ENCODE measurements at places on chromosomes 12 and 14.

DNA sequence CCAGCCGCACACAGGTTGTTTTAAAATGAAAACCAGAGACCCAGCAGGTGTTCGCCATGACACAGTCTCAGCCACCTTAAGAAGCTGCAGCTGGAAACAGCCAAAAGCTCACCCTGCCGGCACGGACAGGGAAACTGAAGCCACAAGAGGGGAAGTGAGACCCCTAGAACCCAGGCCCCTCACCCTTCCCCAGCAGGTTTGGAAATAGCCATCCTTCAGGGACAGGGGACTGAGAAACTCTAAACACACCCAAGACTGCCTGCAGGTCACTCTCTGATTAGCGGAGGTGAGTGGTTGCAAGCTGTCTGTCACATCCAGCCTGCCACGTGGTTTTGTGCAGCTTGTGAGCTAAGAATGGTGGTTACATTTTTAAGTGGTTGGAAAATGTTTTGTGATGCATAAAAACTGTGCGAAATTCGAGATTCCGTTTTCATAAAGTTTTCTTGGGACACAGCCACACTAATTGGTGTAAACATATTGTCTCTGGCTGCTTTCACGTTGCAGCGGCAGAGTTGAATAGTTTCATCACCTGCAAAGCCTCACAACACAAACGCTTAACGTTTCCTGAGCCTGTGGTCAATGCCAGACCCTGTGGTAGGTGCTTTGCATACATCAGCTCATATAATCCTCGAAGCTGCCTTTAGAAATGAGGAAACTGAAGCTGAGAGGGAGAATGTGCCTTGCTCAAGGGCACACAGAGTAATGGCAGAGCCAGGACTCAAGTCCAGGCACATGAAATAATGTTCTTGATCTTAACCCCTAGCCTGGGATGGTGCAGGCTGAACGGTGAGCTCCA lies 1.7 kb upstream of the SELPLG start:
- peak; percentile 79 for DNase-seq

DNA sequence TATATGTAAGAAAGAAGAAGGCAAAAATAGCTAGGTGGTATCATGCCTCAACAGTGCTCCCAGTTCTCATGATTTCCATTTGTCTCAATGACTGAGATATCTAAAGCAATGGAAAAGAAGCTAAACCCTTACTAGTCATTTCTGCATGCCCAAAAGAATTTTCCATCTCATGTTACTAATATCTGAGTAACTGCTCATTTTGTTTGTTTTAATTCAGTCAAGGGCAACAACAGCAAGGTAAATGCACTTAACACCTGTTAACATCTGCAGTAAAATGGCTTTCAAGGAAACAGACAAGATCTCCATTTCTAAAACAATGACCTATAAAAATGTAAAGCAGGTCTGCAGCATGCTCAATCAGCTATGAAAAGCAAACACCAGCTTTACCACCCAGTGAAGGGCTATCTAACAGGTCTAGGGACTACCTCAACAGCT lies 19.4 kb upstream of the SELPLG start:
- no peak for DNase-seq

- DNase-seq, result peak; percentile 76
Observed at GRCh38 chr12:31876568-31877424, 82.4 kb upstream of the RESF1 start.

DNA sequence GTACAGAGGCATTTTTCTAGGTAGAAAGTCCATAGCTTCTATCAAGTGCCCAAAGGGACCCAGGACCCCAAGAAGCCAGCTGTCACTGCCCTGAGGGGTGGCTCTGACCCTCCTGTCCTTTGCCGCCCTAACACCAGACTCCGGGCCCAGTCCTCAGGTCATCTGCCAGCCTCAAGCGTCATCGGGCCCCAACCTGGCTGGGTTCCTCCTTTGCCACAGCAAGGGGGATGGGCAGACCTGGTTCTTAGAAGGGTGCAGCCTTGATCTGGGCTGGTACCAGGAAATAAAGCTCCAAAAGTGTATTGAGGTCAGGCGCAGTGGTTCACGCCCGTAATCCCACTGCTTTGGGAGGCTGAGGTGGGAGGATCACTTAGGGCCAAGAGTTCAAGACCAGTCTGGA lies 27.1 kb upstream of the FAM222A start:
- no peak for DNase-seq

DNA sequence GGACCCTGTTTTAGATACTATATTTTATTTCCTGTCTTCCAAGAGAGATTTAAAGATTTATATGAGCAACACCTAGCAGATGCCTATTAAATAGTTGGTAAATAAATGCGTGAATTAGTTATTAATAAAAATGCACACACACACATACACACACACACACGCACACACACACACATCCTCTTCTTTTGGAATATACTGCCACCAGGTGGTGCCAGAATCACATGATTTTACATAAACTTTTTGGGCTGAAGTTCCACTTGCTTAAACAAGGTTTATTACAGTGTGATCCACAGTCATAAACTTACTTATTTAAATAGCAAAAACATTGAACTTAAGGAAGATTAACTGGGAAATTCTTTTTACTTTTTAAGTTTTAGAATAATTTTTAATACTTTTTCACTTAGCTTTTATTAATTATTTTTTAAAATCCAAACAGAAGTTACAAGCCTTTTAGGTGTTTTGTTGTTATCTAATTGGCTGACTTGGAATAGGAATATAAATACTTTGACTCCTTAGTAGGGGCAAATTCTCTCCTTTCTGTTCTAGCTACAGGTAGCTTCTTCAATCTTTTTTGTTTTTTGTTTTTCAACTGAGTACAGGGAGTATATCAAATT lies 17.5 kb downstream of the RAD51B start:
- peak; percentile 53 for DNase-seq

- DNase-seq, result no peak
Observed at GRCh38 chr14:36091096-36091495, 85.4 kb downstream of the PTCSC3 start.

- no peak for DNase-seq
Observed at GRCh38 chr14:42057111-42057510, 450.4 kb downstream of the LRFN5 start.

- DNase-seq, result no peak
Observed at GRCh38 chr12:99170037-99170436, 477.5 kb upstream of the GARIN6 start.

GRCh38 chr14:97571201-97571600 lies 774.0 kb downstream of the VRK1 start:
- no peak for DNase-seq

DNA sequence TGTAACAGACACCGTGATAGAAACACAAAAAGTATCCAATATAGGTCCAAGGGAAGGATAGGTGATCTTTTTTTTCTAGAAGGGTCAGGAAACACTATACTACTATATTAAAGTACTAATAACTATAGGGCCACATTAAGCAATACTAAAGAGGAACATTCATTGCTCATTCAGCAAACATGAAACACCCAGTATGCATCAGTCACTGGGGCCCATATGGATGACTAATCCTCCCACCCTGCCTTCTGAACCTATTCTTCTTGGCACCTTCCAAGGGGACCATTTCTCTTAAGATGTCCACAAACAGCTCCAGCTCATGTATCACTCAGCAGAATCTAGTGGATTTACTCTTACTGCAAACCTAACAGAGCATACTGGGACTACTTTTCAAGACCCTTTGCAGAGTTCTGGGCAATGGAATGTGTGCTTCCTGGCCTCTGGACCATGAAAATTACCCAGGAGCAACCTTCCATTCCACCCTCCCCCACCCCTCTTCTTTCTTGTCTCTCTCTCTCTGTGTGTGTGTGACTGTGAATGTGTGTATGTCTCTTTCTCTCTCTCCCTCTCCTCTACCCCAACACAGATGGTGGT lies 187.9 kb downstream of the EPS8 start:
- no peak for DNase-seq

- DNase-seq, result no peak
Observed at GRCh38 chr14:29897181-29897580, 30.5 kb downstream of the PRKD1 start.

GRCh38 chr14:95831468-95831867 lies 45.2 kb upstream of the TUNAR start:
- DNase-seq, result no peak

GRCh38 chr12:57553343-57554202 lies 3.7 kb downstream of the KIF5A start:
- no peak for DNase-seq

DNA sequence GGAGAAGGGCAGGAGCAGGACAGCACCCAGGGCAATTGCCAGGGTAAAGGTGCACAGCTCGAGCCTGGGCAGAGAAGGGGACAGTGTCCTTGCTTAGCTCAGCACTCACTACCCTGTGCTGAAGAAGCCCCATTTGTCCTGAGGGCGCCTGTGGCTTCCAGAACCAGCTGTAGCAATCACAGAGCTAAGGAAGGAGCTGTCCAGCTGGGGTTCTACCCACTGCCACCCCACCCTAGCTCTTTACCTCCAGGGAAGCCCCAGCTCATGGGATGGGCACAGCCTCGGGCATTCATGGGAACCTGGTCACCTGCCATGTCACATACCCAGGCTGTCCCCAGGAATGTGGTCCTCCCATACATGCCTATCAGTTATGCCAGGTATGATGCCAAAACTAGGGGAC lies 5.8 kb downstream of the LMBR1L start:
- DNase-seq, result no peak
